ENCODE measurements at places on chromosomes 2 and 18.

DNA sequence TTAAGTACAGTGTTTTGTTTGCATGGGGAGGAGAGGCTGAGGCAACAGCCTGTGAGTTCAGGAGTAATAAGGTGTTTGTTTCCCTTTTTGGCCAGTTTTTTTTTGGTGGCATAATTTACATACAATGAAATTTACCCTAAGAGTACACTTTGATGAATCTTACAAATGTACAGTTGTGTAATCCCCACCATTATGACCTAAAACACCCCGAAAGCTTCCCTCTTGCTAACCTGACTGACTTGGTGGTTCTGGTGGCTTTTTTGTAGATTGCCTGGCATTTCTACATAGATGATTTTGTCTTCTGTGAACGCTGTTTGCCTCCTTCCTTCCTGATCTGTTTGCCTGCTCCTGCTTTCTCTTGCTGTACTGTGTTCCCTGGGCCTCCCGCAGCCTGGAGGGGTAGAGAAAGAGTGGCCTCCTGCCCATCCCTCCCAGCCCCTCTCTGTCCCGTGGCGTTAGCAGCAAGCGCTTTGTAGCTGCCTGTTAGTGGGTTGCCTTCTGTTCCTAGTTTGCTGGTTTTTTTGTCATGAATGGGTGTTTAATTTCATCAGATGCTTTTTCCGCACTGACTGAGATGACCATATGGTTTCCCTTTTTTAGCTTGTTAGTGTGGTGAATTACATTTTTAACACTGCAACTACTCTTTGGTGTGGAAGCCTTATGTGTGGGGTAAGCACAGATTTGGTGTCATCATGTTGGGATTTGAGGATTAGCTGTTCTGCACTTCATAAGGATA is 32.1 kb downstream of the ASAP2 start:
- no peak for DNase-seq

GRCh38 chr2:235066490-235066889 is 114.7 kb downstream of the SH3BP4 start:
- no peak for DNase-seq

- no peak for DNase-seq
Measured at GRCh38 chr2:174766271-174766670, 2.0 kb upstream of the CHRNA1 start.

- DNase-seq: no peak
Measured at GRCh38 chr18:23658285-23658684, 4.4 kb downstream of the ANKRD29 start.

DNA sequence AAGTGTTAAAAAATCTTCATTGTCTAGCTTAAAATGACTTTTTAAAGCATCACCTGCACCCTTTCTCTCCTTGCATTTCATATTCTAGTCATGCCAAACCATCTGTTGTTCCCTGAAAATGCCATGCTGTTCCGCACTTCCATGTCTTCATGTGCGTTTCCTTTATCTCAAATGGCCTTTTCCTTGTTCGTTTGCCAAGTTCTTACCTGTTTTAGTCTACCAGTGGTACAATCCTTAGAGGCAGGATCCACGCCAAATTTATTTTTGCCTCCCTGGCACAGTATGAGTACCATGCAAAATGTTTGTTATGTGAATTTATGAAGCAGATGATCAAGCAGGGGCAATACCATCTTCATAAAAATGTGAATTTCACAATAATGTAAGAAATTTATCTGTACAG is 37.0 kb downstream of the TMEFF2 start:
- DNase-seq: no peak

DNA sequence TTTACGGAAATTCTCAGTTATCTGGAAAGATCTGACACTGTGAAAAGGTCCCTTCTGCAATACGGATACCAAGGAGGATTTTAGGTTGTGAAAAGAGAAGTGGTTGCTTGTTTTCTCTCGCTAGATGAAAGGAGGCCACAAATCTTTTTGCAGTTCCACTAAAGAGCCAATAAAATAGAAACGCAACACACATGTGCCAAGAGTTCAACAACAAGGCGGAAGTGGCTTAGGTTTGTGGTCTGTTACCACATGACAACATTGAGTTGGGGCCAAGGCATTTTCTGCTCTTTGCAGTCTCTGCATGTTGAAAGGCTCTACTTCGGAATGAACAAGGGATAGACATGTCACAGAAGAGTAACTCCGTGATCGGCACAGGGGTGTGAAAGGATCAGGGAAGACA is 115.7 kb upstream of the OSR1 start:
- DNase-seq: no peak

DNA sequence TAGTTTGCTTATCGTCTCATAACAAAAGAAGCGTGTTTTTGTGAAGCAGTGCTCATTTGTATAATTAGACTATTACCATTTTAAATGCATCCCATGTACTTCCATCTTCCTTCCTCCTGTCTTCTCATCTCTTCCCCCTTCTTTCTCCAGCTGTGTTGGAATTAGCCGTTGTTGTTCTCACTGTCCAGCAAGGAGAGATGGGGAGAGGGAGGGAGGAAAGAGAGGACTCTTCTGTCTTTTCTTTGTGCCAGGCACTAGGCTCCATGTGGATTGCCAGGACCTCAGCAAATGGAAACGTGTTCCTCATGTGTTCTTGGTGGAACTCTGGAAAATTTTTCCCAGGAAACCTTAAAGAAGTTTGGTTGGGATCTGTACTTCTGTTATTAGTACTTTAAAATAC is 131.7 kb downstream of the PHLPP1 start:
- no peak for DNase-seq

- no peak for DNase-seq
Measured at GRCh38 chr2:214130114-214130513, 280.7 kb upstream of the VWC2L start.

- peak; percentile 24 for DNase-seq
Measured at GRCh38 chr2:110748489-110748867, 16.1 kb downstream of the ACOXL start.

Measured in stimulated activated CD4-positive, alpha-beta T cell treated with anti-CD3 and anti-CD28 coated beads, Interleukin-1b, Interleukin-23, amount 100 ng/mL, for 1 hour (primary cell).